Amygdala (tissue), 56 donors: ENCODE measurements at places on chromosomes 6 and 20.

DNA sequence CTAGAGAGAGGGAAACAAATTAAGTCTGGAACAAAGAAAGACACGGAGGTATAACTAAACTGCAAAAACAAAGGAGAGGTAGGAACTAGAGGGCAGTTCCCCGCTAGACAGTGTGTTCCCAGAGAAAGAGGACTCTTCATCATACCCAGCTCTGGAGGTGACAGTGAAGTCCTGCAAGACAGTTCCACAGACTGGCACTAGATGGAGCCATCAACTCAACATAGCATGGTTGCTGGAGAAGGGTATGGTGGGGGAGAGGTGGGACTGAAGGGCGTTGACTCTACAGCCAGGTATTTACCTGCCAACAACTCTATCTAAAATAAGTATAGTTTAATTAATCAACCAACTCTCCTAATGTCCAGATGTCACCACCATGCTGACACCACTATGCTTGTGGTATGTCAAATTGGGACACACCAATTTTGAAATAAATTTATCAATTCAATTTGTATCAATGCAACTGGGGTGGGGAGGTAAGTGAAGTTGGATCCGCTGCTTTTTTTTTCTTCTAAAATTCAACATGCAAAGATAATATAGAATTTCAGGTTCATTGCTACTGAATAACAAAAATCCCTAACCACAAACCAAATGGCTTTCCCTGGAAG lies 9.7 kb downstream of the BACH2 start:
- no peak for DNase-seq

- DNase-seq, result no peak
Measured at GRCh38 chr6:2861060-2861821, 19.6 kb upstream of the SERPINB1 start.

DNA sequence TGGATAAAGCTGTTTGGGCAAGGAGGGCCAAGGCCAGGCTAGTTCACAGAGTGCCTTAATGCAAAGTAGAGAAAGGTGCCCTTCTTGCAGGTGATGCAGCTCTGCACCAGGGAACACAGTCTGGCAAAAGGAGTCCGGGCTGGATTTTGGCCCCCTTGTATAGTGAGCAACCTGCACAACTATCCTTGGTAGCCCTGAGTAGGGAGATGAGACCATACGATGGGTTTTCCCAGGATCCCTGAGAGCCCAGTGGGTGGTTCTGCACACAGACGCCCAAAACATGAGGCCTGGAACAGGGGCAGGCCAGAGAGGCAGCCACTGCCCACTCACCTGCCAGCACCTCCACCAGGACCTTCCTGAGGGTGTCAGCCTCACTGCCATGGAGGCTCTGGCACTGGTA lies 2.0 kb downstream of the TREM2 start:
- no peak for DNase-seq

- no peak for DNase-seq
Measured at GRCh38 chr20:32354592-32355416, 3.3 kb upstream of the ASXL1 start.

- no peak for DNase-seq
Measured at GRCh38 chr6:144315981-144316861, 31.1 kb downstream of the UTRN start.

- no peak for DNase-seq
Measured at GRCh38 chr6:91664327-91664959, 1077.6 kb upstream of the MAP3K7 start.

GRCh38 chr20:61989741-61990140 lies 75.9 kb downstream of the TAF4 start:
- DNase-seq, result no peak

DNA sequence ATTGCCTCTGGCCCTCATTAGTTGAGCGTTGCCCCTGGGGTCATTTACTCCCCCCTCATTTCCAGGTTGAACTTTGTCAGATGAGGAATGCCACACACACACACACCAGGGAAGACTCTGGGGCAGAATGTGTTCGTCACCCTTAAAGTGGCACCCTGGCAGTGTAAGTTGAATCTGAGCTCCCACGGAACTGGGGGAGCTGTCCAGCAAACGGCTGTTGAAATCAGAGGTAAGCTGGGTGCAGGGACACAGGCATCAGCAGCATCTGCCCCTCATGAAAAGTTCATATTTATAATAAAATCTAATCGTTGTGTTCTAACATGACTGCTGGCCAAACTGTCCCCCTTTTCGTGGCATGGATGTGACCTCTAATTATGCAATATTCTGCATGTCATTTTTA lies 4.3 kb upstream of the MC3R start:
- no peak for DNase-seq

- DNase-seq, result no peak
Measured at GRCh38 chr20:62141397-62142251, 1.6 kb downstream of the PSMA7 start.

DNA sequence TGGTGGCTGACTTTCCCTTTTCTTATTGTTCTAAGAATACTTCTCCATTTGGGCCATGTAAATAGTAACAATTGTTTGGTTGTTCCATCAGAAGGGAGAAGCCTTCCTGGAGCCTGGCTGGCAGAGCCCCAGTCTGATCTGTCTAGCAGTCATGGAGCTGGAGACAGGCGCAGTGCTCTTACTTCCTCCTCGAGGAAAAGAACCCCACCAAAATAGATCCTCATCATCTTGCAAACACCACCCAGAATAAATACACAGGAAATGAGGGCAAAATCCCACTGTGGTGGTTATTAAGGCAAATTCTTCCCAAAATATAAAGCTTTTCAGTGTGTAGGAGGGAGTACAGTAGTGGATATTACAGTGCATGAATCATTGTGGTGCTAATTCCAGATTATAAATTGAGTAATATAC lies 195.1 kb upstream of the SGK1 start:
- DNase-seq, result peak; percentile 39

DNA sequence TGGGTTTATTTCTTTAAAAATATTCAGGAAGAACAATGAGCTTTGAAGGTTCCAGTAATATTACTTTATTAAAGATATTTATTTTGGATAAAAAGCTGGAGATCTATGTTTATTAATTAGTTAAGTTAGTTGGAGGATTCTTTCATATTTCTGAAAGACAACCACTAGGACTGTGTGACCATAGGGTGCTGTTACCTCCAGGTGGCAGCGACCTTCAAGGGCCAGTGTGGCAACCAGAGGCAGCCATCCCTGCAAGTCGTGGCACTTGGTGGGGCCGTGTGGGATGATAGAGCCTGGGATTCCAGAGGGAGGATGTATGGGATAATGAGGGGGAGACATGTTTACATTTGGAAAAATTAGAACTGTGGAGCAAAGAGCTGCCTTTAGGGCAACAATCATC lies 95.5 kb upstream of the SCP2D1 start:
- no peak for DNase-seq

DNA sequence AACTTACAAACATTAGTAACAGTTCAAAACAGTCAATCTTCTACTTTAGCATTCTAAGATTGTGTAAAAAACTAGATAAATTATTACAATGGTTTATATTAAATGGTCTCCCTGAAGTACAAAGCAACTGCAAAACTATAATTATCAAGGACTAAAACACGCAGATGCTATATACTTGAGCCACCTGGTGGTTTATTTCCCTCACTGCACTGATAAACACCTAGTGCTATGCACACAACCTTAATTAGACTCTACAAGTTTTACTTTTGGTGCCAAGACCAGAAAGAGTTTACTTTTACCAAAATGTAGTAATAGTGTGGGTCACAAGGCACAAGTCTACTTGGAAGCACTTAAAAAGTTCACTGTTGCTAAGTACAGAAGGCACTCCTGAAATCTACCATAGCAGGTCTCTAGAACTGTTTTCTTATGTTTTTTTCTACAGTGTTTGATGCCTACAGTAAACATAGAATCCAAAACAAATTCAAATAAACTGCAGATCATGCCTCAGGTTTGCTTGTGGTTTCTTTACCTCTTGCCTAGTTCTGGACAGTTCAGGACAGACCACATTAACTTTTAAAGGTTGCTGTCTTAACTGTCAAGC lies 49.2 kb downstream of the GMDS start:
- no peak for DNase-seq

DNA sequence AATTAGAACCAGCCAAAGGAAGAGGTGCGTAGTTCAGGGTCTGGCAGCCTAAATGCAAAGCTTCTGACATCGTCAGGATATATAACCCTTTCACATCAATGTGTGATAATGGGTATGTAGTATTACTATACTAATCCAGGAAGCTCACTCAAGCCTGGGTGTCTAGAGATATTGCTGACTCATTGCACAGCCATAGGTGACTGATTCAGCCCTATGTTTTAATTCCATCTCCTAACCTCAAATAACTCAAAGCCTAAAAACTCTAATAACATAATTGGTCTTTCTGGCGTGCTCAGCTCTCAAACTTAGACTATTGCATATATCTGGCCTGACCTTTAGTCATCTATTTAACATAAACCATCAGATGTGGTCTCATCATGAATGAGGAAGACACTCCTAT lies 658.4 kb downstream of the TBC1D32 start:
- no peak for DNase-seq

DNA sequence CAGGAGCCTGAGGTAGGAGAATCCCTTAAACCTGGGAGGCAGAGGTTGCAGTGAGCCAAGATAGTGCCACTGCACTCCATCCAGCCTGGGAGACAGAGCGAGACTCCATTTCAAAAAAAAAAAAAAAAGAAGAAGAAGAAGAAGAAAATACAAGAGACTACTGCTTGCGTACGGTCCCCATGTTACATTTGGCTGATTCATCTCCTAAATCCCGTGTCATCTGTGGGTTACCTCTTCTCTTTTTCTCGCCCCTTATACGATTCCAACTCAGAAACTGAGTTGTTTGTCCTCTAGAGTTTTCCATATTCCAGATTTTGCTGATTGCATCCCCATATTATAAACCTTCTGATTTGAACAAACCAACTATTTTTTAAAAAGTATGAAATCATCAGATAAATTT lies 62.4 kb upstream of the NELFCD start:
- DNase-seq, result no peak

DNA sequence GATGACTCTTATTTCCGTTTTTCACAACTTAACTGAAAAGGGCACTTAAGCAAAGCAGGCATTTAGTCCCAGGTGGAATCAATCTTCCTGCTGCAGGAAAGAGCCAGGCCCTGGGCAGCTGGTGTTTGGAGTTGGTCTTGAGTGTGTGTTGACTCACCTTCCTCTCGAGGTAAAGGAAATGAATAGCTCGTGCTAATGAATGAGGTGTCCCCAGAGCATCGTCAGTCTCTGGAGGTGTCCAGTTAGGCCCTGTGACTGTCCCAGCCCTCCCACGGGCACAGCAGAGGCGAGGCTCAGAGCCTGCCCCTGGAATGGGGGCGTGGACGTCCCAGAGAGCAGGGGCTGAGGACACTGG lies 277.7 kb downstream of the NRN1 start:
- no peak for DNase-seq

GRCh38 chr20:25254571-25254970 lies 6.7 kb downstream of the PYGB start:
- DNase-seq, result no peak

GRCh38 chr6:35787266-35788218 lies 6.7 kb downstream of the CLPSL1 start:
- DNase-seq, result no peak

DNA sequence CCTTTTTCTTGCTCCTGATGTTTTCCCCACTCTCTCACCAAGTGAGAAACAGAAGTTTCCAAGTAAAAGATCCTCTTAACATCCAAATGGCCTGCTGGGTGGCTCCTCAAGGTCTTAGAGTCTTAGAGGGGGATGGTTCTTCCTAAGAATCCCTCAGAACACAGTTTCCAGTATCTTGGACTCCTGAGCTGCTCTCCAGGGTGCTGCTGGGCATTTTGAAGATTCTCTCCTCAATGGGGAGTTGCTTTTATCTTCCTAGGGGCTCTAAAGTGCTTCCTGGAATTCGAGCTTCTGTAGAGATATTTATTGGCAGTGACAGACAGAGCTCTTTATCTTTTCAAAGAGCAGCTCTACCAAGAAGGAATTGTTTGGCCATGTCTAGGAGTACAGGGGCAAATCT lies 70.8 kb upstream of the SLC35B3 start:
- DNase-seq, result no peak

DNA sequence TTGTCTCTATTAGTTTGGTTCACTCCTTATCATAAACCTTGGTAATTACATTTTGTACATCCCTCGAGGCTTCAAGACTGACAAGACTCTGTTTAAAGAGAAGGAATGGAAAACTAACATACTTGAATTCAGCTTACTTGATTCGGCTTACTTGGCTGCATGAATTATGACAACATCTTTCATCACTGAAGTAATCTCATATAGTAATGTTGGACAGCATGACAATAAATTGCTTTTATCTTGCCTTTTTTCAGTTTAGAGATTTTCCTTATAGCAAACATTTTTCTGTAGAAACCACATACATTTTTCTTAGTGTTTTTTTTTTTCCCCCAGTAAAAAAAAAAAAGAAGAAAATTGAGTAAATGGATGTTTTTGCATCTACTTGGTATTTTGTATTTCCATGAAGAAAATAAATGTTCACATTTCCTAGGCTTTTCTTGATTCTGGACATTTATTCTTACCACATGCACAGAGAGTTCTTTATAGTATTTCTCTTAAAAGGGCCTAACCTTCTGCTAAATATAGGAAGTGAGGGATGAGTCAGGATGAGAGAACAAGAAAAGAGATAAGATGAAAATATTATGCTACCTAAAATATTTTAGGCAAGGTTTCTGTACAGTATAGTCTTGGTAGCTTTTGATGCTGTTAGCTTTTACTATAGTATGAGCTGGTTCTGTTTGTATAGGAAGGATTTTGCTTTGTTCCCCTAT lies 101.0 kb upstream of the HDGFL1 start:
- DNase-seq, result no peak

- no peak for DNase-seq
Measured at GRCh38 chr20:37901654-37902503, 1.0 kb upstream of the VSTM2L start.

DNA sequence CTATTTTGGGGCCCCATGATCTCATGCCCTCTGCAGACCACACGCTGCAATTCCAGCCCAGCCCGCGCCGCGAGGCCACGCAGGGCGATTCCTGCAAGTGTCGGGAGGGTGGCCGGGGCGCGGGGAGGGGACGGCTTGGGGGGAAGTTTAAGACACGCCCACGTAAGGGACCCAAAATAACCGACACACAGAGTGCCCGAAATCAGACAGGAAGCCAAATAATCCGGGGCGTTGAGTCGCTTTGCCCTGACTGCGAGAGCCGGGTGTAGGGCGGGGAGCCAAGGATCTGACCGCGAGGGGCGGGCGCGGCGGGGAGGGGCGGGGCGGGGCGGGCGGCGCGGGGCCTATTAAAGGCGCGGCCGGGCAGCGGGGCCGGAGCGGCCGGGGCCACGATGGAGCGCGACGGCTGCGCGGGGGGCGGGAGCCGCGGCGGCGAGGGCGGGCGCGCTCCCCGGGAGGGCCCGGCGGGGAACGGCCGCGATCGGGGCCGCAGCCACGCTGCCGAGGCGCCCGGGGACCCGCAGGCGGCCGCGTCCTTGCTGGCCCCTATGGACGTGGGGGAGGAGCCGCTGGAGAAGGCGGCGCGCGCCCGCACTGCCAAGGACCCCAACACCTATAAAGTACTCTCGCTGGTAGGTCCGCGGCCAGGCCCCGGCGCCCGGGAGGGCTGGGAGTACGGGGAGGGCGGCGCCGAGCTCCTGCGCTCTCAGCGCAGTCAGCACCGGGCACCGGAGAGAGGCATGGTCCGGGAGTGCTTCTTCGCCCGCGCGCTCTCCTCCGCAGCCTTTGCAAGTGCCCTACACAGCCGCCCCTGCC lies at the start of gene ENPP1:
ENPP1 (plus strand) TSS at position 377 of the 816 bp plus-strand sequence; CDS start at position 393, 16 bp downstream.
- peak; percentile 67 for DNase-seq
